ENCODE measurements at places on chromosomes 13 and 19.

- DNase-seq, result no peak
Observed at GRCh38 chr13:112158961-112159360, 92.0 kb downstream of the SOX1 start.

DNA sequence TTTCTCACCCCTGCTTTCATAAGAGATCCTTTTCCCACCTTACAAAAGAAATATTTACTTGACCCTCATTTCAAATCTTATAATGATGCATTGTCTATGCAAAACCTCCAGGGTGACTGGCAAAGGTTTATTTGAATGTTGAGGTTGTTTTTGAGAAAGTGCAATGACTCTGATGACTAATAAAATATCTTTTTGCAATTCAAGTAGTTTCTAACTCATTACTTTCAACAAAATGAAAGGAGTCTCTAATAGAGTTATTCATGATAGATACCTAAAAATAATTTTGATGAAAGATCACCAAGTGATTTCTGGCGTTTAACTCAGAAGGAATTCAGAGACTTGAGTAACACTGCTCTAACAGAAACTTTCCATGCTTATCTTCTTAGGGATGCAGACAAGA is 144.2 kb downstream of the FOXO1 start:
- no peak for DNase-seq

- no peak for DNase-seq
Observed at GRCh38 chr19:30222992-30223865, 149.0 kb upstream of the ZNF536 start.

DNA sequence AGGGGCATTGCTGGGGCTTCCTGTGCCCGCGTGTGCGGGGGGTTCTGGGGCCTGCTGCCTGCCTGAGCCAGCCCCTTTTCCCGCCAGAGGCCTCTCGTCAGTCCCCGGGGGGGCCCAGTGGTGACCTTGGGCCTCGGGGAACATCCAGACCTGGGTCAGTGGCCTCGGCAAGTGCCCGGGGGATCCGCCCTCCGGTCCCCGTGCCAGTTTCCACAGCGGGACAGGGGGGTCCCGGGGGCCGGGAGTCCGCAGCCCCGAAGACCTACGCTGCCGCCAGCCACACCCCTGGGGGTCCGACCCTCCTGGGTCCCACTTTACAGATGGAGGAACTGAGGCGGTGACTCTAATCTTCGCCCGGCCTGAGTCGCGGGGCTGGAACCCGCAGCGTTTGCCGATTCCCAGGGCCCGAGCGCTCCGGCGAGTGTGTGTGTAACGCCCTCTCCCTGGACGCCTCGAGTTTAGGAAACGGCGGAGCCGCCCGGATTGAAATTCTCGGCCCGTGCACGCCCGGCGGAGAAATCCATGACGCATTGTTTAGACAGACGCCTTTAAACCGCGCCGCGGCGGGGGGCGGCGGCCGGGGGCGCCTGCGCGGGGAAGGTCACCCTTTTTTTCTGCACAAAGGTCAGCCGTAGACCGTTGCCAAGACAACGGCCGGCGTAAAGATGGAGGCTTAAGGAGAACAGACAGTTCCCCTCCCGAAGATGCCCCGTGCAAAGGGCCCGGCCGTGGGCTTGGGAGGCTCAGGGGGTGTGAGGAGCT is 39.3 kb downstream of the EFNA2 start:
- no peak for DNase-seq

DNA sequence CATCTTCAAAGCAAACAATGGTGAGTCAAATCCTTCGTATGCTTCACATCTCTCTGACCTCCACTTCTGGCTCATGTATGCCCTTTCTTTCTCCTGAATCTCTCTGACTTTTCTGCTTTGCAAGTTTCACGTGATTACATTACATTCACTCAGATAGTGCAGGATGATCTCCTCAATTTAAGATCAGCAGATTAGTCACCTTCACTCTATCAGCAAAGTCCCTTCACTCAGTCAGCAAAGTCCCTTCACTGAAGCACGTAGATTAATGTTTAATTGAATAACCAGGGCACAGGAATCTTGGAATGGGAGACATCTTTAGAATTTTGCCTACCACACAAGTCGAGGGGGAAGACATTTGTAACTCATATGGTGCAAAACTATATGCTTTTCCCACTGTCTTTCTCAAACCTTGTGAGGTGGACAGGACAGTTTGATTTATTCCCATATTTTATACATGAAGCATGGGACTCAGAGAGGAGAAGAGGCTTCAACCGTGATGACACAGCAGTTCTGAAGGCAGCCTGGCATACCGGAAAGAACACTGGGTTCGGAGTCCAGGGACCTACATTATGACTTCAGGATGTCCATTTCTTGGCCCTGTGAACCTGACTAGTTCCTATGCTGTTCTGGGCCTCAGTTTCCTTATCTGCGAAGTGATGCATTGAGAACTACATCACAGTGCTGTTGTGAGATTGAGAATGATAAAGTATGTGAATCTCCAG is 23.3 kb downstream of the SIGLECL1 start:
- no peak for DNase-seq
